ENCODE measurements at places on chromosomes 7 and 10. TPM values are rescaled to one million over a fixed set of nuclear protein-coding genes. Genes with fewer than 3 reads are reported as not detected.
A peak's percentile ranks its signal among the peaks of the same experiment; 100 is the strongest.

SSC4D gene
- 0.84 TPM for total RNA-seq

ANXA11 gene
- total RNA-seq, result 128 TPM

PRLHR gene
- not detected for total RNA-seq

TCAF1 gene
- total RNA-seq, result 32.7 TPM

PON1 gene
- not detected for total RNA-seq

CYP3A7 gene
- total RNA-seq, result not detected

SPDYE6 gene
- total RNA-seq, result not detected

PLAC9 gene
- total RNA-seq, result 63.3 TPM

TLX1 gene
- total RNA-seq, result not detected

REPIN1 gene
- total RNA-seq, result 65.8 TPM

PEX1 gene
- 20.1 TPM for total RNA-seq

MYL7 gene
- total RNA-seq, result not detected

PGAM2 gene
- not detected for total RNA-seq

ABCB4 gene
- 2.0 TPM for total RNA-seq

PITX3 gene
- not detected for total RNA-seq

DNA sequence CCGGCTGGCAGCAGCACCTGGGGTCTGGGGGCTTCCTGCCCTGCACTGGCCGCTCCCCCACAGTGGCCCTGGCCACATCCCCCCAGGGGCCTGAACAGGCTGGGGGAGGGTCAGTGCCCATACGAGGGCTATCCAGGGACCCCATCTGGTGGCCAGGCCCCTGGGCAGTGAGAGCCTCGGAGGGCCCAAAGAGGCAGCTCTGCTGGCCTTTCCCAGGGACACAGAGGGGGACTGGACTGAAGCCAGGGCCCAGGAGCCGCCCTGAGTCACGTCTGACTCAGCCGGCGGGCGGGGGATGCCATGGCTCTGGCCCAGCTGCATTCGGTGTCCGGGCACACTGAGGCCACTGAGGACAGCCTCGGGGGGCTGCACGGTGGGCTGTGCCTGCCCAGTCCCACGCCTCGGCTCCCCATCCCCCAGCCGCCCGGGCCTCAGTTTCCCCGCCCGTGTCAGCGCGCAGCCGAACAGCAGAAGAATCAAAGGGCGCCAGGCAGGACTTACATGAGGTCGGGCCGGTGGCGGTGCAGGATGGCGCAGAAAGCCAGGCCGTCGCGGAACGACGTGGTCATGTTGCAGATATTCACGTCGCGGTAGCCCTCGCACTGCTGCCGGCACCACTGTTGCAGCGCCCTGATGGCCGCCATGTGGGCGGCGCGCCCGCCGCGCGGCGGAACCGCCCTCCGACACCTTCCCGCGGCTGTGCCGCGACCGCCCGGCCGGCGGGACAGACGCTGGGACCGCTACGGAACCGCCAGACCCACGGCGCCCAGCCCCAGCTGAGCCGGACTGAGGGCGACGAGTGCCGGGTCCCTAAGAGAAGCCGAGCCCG, at the start of gene MICALL2:
Gene MICALL2, minus strand, starts transcription at position 788 of the 829 bp plus-strand sequence. Its CDS starts 144 bp downstream, at position 644.
- H3K4me1 ChIP-seq, result peaks cover 73% of the 10 kb centered on the region
- H3K27me3 ChIP-seq, result no peaks in the 10 kb centered on the region
- peak within 1 kb of the TSS; percentile 94 for H3K27ac ChIP-seq
- peak within 1 kb of the TSS; percentile 78 for H3K4me3 ChIP-seq

- H3K4me3 ChIP-seq, result no peak overlapping the region
- no peaks in the 10 kb centered on the region for H3K27me3 ChIP-seq
- no peak for DNase-seq
- H3K4me1 ChIP-seq, result no peaks in the 10 kb centered on the region
- H3K36me3 ChIP-seq, result no peaks in the 10 kb centered on the region
Measured at GRCh38 chr7:104135760-104136558, 71.9 kb downstream of the ORC5 start.

GRCh38 chr7:128268233-128268632, 27.2 kb downstream of the LEP start:
- H3K4me1 ChIP-seq, result no peaks in the 10 kb centered on the region
- H3K4me3 ChIP-seq, result no peak overlapping the region
- no peak for DNase-seq
- peaks cover 60% of the 10 kb centered on the region for H3K27me3 ChIP-seq

- no peaks in the 10 kb centered on the region for H3K27me3 ChIP-seq
- no peaks in the 10 kb centered on the region for H3K36me3 ChIP-seq
- no peaks in the 10 kb centered on the region for H3K4me1 ChIP-seq
- no peak for DNase-seq
Measured at GRCh38 chr10:128779416-128779815, 653.2 kb upstream of the MKI67 start.

- no peaks in the 10 kb centered on the region for H3K27me3 ChIP-seq
- H3K4me3 ChIP-seq, result no peak overlapping the region
- no peak for DNase-seq
- H3K36me3 ChIP-seq, result no peaks in the 10 kb centered on the region
- H3K27ac ChIP-seq, result no peak overlapping the region
Measured at GRCh38 chr7:33788531-33788930, 116.8 kb upstream of the BMPER start.

DNA sequence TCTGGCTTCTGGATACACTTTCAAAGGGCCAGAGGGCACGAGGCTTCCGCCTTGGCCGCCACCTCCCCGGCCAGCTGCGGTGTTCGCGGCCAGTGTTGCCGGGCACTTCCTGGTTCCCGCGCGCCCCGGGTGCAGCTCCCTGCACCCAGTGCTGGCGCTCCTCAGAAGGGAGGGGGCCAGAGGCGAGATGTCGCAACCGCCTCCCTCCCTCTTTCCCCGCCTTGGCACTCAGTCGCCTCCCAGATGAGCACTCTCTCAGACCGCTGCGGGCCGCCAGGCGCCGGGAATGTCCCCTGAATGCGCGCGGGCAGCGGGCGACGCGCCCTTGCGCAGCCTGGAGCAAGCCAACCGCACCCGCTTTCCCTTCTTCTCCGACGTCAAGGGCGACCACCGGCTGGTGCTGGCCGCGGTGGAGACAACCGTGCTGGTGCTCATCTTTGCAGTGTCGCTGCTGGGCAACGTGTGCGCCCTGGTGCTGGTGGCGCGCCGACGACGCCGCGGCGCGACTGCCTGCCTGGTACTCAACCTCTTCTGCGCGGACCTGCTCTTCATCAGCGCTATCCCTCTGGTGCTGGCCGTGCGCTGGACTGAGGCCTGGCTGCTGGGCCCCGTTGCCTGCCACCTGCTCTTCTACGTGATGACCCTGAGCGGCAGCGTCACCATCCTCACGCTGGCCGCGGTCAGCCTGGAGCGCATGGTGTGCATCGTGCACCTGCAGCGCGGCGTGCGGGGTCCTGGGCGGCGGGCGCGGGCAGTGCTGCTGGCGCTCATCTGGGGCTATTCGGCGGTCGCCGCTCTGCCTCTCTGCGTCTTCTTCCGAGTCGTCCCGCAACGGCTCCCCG, at the start of gene FFAR4:
Gene FFAR4, plus strand, starts transcription at position 231 of the 842 bp plus-strand sequence. Its CDS starts 56 bp downstream, at position 287.
- peaks cover 48% of the 10 kb centered on the region for H3K27me3 ChIP-seq
- no peak for DNase-seq

- no peak overlapping the region for H3K27ac ChIP-seq
- H3K36me3 ChIP-seq, result peaks cover 5% of the 10 kb centered on the region
- H3K27me3 ChIP-seq, result no peaks in the 10 kb centered on the region
- H3K4me3 ChIP-seq, result no peak overlapping the region
Measured at GRCh38 chr7:149296368-149296767, 34.4 kb downstream of the ZNF783 start.

DNA sequence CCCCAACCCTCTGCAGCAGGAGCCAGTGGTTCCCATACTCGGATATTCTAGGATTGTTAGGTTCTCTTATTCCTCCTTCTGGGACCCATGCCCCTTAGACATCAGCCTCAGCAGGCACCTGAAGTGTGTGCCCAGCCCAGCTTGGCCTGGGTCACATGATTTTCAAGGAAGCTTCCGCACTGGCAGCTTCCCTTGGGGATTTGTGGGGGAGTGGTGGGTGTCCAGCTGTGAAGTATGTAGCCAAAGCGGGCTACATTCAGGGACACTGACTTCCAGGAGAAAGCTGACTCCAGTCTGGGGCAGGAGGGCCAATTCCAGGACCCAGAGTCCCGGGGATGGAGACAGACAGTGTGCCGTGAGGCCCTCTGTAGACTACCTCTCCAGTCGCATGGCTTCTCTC, 1.3 kb downstream of the LDB1 start:
- H3K4me3 ChIP-seq, result peak overlapping the region; percentile 93

GRCh38 chr7:12436896-12437535, 33.4 kb upstream of the VWDE start:
- DNase-seq, result no peak
- no peaks in the 10 kb centered on the region for H3K36me3 ChIP-seq
- H3K4me1 ChIP-seq, result no peaks in the 10 kb centered on the region
- H3K4me3 ChIP-seq, result no peak overlapping the region

GRCh38 chr10:97412891-97413304, 11.8 kb upstream of the RRP12 start:
- no peaks in the 10 kb centered on the region for H3K4me1 ChIP-seq
- H3K36me3 ChIP-seq, result no peaks in the 10 kb centered on the region
- DNase-seq, result no peak
- no peaks in the 10 kb centered on the region for H3K27me3 ChIP-seq
- no peak overlapping the region for H3K4me3 ChIP-seq

DNA sequence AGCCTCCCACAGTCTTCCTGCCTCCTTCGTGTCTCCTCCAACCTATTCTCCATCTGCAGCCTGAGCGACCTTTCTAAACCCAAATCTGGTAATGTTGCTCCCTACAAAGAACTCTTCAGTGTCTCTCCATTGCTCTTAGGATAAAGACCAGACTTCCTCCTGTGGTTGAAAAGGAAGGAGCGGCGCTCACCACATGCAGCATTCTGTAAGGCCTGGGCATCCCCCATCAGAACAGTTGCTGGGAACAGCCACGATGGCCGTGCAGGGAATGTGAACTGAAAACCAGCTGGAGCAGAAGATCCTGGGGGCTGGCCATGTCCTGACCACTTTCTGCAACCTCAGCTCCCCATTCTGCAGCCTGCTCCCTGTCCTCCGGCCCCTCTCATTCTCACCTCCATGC, 237.8 kb upstream of the ZMIZ1 start:
- no peaks in the 10 kb centered on the region for H3K4me1 ChIP-seq
- no peaks in the 10 kb centered on the region for H3K36me3 ChIP-seq
- no peak overlapping the region for H3K27ac ChIP-seq

GRCh38 chr7:66198956-66199355, 6.2 kb upstream of the TPST1 start:
- H3K36me3 ChIP-seq, result no peaks in the 10 kb centered on the region
- H3K4me1 ChIP-seq, result no peaks in the 10 kb centered on the region
- H3K27ac ChIP-seq, result no peak overlapping the region
- no peak overlapping the region for H3K4me3 ChIP-seq

DNA sequence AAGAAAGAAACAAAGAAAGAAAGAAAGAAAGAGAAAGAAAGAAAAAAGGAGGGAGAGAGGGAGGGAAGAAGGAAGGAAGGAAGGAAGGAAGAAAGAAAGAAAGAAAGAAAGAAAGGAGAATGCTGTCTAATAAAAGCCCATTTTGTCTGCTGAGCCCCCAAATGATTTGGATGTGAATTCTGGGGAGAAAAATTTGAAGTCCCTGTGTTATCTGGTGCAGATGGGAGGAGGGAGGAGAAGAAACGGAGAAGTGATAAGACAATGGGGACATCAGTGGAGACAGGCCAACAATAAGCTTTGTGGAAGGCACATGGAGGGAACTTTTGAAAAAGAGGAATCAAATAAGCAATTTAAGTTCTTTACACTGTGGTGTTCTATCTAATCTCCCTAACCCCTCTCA, 24.6 kb upstream of the TMEM273 start:
- no peak overlapping the region for H3K4me3 ChIP-seq
- H3K27me3 ChIP-seq, result no peaks in the 10 kb centered on the region
- no peak for DNase-seq
- no peaks in the 10 kb centered on the region for H3K36me3 ChIP-seq
- H3K4me1 ChIP-seq, result no peaks in the 10 kb centered on the region

DNA sequence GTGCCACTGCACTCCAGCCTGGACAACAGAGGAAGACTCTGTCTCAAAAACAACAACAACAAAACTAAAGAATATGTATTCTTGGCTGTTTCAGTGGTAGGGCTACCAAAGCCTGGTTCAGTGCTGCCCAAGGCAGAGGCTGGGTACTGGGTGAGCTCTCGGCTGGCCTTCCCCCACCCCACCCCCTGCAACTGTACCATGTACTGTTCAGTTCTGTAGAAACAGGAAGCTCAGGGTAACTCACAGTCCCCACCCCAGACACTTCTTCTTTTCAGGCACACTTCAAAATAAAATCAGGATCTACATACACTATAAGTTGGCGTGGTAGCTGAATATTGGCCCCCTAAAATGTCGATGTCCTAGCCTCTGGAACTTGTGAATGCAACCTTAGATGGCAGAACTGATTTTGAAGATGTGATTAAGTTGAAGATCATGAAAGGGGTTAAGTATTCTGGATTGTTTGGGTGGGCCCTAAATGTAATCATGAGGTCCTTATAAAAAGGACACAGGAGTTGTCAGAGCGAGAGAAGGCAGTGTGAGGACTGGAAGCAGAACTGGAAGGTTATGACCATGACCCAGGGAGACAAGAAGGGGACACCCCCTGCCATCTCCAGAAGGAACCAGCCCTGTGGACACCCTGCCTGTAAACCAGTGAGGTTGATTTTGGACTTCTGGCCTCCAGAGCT, 31.2 kb downstream of the TBXAS1 start:
- no peaks in the 10 kb centered on the region for H3K27me3 ChIP-seq
- H3K4me3 ChIP-seq, result no peak overlapping the region
- H3K4me1 ChIP-seq, result no peaks in the 10 kb centered on the region
- no peaks in the 10 kb centered on the region for H3K36me3 ChIP-seq

DNA sequence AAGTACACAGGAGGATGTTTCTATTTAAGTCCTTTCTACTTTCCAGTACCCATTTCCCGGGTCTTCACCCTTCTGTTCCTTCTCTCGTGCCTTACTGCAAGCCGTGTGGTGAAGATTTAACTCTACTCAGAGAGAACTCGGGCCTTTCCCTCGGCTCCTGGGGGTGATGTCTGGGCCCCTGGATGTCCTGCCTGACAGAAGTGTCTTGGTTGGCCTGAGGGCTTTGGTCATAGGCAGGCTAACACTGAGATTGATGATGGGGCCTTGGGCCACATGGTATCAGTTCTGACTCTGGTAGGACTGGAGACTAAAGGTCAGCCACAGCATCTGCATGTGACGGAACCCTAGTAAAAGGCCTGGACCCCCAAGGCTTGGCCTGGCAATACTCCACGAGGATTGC, 80.4 kb downstream of the CHST15 start:
- no peaks in the 10 kb centered on the region for H3K4me1 ChIP-seq
- H3K27ac ChIP-seq, result no peak overlapping the region
- no peaks in the 10 kb centered on the region for H3K36me3 ChIP-seq
- no peaks in the 10 kb centered on the region for H3K27me3 ChIP-seq

- no peaks in the 10 kb centered on the region for H3K36me3 ChIP-seq
- H3K4me3 ChIP-seq, result no peak overlapping the region
- peak; percentile 57 for DNase-seq
- H3K27ac ChIP-seq, result peak overlapping the region; percentile 61
Measured at GRCh38 chr7:25405736-25406135, 177.4 kb upstream of the NPVF start.

All from tibial nerve (tissue), 4 donors.